Left colon (tissue), 2 donors: ENCODE measurements at places on chromosomes 2 and 18. TPM values are rescaled to one million over a fixed set of nuclear protein-coding genes. Genes with fewer than 3 reads are reported as not detected.

Gene NOP58
- 29.8 TPM for total RNA-seq

Gene MEX3C
- total RNA-seq = 26.7 TPM

Gene COL4A3
- total RNA-seq = 0.61 TPM

Gene SERPINB5
- total RNA-seq = 3.5 TPM

Gene SCYGR4
- total RNA-seq = not detected

Gene SPOPL
- total RNA-seq = 34.5 TPM

Gene MOCOS
- total RNA-seq = 5.7 TPM

- DNase-seq = no peak
These were observed 188.5 kb upstream of the CELF4 start for GRCh38 chr18:37754141-37754540.

DNA sequence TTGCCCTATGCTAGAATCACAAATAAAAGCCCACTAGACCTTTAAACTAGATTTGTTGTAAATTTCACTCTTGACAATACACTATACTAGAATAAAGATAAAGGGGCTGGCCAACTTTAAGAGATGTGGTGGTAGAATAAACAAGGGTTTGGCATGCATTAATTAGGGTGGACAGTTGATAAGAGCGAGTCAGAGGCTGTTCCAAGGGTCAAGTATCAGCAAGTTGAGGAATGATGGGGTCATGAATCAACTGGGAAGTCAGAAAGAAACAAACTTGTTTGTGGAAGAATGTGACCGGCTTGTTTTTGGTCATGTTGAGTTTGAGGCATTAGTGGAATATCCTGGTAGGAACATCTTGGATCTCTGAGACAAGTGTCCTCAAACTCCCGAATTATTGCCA lies 398.3 kb upstream of the TNP1 start:
- DNase-seq = no peak

GRCh38 chr2:10167316-10167715 lies 44.8 kb downstream of the RRM2 start:
- DNase-seq = no peak

GRCh38 chr2:172220121-172220520 lies 117.4 kb upstream of the DLX2 start:
- no peak for DNase-seq

- no peak for DNase-seq
These were observed 1702.6 kb upstream of the LRRTM1 start for GRCh38 chr2:82007071-82007664.

- DNase-seq = no peak
These were observed 82.5 kb upstream of the STPG4 start for GRCh38 chr2:47237375-47238334.

DNA sequence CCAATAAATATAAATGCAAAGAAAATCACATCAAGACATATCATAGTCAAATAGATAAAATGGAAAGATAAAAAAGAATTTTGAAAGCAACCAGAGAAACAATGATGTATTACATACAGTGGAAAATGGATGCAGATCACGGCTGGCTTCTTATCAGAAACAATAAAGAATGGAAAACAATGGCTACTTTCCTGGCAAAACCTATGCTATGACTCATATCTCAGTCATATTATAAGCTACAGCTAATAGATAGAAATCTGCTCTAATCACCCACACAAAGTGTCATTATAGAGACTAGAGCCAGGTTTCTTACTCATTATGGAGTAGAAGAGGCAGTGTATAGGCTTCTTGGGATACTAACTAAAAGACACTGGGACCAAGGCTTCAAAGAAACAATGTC lies 93.5 kb upstream of the TACR1 start:
- no peak for DNase-seq

DNA sequence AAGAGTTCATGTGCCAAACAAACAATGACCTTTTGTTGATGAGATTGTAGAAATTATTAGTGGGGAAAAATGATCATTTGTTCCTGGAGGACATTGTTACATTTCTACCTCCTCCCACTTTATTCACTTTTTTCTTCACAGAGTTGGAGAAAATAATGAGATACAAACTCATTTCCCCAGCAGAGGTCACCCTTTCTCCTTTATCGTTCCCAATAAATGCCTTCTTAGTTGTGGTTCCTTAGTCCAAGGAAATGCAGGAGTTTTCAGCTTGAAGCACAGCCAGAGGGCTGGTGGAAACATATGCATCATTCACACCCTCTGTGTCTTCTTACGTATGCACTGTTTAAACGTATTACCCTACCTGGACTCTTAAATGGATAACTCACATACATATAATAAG lies 108.8 kb downstream of the SLC4A3 start:
- no peak for DNase-seq

- DNase-seq = no peak
These were observed 61.6 kb downstream of the COL6A3 start for GRCh38 chr2:237352279-237352845.
